ENCODE measurements at places on chromosomes 16 and 17.

- no peak for DNase-seq
These were observed 55.9 kb downstream of the MED13 start for GRCh38 chr17:62009220-62009619.

DNA sequence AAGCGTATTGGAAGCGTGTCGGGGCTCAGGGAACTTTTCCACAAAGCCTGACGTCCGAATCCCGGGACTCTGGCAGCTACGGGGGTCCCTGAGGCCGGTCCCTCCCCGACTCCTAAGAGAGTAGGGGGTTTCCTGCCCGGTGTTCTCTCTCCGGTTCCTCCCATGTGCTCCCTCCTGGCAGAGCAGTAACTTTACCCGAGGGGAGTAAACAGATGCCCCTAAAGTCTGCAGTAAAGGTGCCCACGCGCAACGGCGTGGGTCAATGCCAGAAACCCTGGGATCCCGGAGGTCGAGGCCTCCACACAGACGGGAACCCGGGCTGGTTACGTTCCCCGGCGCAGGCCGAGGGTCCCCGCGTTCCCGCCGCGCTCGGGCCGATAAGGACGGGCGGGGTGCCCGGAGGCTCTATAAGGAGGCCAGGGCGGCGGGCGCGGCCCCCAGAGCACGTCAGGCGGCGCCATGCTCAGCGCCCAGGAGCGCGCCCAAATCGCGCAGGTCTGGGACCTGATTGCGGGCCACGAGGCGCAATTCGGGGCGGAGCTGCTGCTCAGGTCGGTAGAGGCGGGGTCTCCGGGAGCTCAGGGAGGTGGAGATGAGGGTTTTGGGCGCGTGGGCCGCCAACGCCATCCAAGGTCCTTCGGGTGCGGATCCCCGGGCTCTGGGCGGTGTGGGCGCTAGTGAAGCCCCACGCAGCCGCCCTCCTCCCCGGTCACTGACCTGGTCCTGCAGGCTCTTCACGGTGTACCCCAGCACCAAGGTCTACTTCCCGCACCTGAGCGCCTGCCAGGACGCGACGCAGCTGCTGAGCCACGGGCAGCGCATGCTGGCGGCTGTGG lies at the start of gene HBM:
TSS of gene HBM (plus strand) at position 440 of the 836 bp plus-strand sequence. CDS start at position 460, 20 bp downstream.
- no peak for DNase-seq

- DNase-seq = no peak
These were observed 22.8 kb upstream of the KDM6B start for GRCh38 chr17:7811251-7811650.

GRCh38 chr17:45958994-45959665 lies 39.9 kb upstream of the STH start:
- no peak for DNase-seq

- DNase-seq = no peak
These were observed 3.3 kb downstream of the HEATR3 start for GRCh38 chr16:50069060-50069459.

- peak; percentile 41 for DNase-seq
These were observed 1.5 kb downstream of the GEMIN4 start for GRCh38 chr17:750431-751037.

GRCh38 chr17:75625813-75626486 lies 7.3 kb upstream of the SMIM5 start:
- no peak for DNase-seq

GRCh38 chr17:4945176-4945943 lies 3.0 kb downstream of the PFN1 start:
- no peak for DNase-seq

DNA sequence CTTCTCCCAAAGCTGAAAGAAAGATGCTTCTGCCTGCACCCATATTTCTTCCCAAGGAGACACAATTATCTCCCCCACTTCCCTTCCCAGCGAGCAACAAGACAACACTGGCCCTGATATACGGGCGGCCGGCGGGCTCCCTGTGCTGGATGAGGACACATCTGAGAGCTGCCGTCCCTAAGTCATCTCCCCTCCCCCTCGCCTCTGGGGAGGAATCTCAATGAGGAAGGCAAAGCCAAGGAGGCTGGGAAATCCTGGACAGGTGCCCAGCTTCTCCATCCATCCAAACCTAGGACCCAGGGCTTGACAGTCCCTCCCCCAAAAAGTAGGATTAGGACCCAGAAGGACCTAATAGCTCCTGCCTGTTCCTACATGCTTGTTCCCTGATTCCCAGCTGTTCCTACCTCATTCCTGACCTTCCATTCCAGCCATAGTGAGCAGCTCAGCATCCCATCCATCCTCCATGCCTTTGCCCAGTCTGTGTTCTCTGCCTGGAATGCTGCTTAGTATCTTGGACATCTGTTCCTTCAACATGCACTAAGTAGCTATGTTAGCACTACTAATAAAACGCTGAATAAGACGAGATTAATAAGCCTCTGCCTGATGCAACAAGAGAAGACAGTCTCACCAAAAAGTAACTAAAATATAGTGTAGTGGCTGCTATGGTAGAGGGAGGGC lies 167.9 kb downstream of the CCT6B start:
- DNase-seq = peak; percentile 67

GRCh38 chr17:44287651-44288050 lies 19.7 kb upstream of the SLC4A1 start:
- DNase-seq = no peak

GRCh38 chr16:49701789-49702494 lies 154.0 kb downstream of the ZNF423 start:
- DNase-seq = no peak

DNA sequence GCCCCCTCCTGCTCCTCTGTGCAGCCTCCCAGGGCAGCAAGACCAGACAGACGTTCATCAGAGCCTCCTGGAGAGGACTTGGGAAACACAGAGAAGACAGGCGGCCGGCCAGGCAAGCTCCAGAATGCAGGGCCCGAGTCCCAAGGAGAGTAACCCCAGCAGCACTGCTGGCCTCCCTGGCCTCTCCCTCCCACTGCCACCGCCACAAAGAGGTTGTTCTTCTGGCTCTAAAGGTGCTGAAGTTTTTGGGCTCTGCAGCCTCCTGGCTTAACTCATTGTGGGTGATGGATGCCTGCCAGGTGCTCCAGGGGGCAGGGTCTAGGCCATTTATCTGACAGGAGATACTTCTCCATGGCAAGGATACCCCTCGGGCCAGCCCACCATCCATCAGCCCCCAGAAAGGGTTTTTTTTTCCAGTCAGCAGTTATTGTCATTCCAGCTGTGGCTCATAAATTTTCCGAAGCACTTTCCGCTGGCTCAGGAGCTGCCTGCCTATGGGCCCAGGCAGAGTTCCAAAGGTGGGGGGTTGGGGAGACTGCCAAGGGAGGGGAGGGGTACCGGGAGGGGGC lies 32.0 kb upstream of the MRPS23 start:
- no peak for DNase-seq

- DNase-seq = no peak
These were observed 43.2 kb downstream of the CRISPLD2 start for GRCh38 chr16:84862804-84863480.

- no peak for DNase-seq
These were observed 59.4 kb downstream of the ADAMTS18 start for GRCh38 chr16:77375396-77375795.

- no peak for DNase-seq
These were observed 1.9 kb downstream of the TAX1BP3 start for GRCh38 chr17:3666516-3666915.

GRCh38 chr17:19753051-19753509 lies 5.0 kb upstream of the ALDH3A1 start:
- no peak for DNase-seq

- no peak for DNase-seq
These were observed 7.6 kb downstream of the PPM1E start for GRCh38 chr17:58763263-58763662.

DNA sequence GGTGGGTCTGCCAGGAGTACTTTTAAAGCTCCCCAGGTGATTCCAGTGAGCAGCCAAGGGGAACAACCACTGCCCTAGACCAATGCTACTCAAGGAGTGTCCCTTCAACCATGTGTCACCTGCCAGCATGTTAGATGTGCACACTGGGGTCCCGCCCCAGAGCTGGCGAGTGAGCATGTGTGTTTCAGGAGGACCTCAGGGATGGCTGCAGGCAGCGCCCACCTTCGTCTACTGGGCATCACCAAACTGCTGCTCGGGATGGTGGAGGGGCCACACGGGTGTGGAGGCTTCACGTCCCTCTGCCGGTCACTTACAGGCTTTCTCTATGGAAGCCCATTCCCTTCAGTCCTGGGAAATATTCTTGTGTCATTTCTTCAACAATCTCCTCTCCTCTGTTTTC lies 29.0 kb upstream of the DOC2B start:
- no peak for DNase-seq

DNA sequence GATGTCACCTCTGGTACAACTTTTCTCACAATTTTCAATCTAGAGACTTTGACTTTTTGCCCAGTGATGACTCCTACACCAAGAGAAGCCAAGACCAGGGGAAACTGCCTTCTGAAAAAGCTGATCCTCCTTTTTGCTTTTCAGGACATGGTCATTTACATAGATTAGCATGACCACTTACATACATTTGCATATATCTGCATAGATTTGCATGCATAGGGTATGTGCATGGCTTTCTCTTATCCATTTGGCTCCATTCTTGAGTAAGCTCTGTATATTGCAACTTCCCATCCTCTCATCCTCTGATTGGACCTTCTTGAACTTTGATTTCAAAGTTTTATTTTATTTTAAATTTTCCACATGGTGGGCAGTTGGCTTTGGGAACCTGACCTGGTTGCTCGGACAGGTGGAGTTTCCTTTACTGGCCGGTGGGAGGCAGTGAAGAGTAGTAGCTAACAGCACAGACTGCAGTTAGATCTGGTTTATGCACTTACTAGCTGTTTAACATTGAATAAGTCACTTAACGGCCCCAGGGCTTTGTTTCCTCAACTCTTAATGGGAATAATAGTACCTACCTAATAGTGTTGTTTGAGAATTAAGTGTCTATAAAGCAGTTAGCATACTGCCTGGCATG lies 92.9 kb downstream of the GPR139 start:
- no peak for DNase-seq

- DNase-seq = peak; percentile 37
These were observed 54.4 kb downstream of the PITPNC1 start for GRCh38 chr17:67431249-67432015.
